ENCODE measurements at places on chromosomes 12 and 14.
A peak's percentile ranks its signal among the peaks of the same experiment; 100 is the strongest.

- DNase-seq = no peak
These were observed 202.6 kb downstream of the ANO6 start for GRCh38 chr12:45418520-45418919.

GRCh38 chr12:28563286-28563685 is 373.0 kb downstream of the CCDC91 start:
- no peak for DNase-seq

DNA sequence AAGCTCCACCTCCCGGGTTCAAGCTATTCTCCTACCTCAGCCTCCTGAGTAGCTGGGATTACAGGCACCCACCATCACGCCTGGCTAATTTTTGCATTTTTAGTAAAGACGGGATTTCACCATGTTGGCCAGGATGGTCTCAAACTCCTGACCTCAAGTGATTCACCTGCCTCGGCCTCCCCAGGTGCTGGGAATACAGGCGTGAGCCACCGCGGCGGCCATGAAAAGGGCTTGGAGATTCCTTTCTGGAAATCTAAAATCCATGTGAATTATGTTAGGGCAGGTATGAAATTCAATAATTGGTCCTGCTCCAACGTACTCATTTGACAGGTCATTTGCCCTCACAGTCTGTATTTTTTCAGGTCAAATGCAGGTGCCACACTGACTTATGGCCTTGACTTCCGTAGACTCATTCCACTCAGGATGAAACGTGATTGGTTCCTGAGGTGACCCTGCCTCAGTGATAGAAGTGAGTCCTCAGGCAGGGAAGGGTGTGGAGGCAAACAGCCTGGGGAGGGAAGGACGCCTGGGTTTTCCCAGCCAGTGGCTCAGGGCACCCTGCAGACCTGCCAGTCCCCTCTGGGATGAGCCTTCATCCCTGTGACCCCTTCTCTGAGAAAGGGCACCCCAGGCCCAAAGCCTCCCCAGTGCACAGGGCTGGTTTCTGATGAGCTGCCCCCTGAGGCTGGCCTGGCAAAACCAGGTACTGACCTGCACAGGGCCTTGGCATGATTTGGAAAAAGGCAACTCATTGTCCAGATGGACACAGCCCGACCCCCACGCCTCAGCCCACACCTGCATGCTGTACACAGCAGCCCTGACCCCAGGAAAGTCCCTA is 48.7 kb downstream of the PSMA6 start:
- DNase-seq = no peak

GRCh38 chr14:101737414-101738339 is 23.8 kb upstream of the PPP2R5C start:
- no peak for DNase-seq

DNA sequence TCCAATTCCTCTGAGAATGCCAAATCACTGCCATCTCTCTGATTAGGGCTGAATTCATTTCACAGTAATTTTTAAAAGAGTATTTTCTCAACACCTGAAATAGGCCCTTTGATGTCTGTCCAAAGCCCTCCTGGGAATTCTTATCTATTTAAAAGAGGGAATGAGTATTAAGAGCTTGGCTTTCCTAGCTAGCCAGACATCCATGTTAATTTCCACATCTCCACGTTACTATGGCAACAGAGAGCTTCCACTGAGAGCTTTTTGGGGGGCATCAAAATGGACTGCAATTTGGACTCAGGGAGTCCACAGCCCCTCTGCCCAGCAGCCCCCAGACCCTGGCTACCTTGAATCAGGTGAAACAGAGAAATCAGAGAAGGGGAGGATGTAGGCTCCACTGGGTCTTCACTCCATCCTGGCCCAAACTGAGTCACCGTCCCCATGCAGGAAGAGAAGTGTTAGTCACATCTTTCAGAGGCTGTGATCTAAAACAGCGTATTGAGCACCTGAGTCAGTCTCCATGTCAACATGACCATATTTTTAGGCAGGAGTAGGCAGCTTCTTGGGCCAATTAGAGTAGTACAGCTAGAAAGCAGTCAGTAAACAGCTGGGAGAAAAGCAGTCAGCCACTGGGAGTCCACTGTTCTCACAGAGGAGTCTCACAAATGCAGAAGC is 7.0 kb upstream of the FICD start:
- DNase-seq = peak; percentile 23

- DNase-seq = no peak
These were observed 70.5 kb upstream of the ATP2B1 start for GRCh38 chr12:89779090-89779489.

- peak; percentile 33 for DNase-seq
These were observed 17.4 kb upstream of the FLVCR2 start for GRCh38 chr14:75561013-75561432.

GRCh38 chr12:70919597-70920035 is 922 bp downstream of the PTPRR start:
- no peak for DNase-seq

GRCh38 chr14:65502676-65503124 is 90.2 kb downstream of the FUT8 start:
- no peak for DNase-seq

- no peak for DNase-seq
These were observed 3.5 kb downstream of the LPAR5 start for GRCh38 chr12:6632026-6632983.

DNA sequence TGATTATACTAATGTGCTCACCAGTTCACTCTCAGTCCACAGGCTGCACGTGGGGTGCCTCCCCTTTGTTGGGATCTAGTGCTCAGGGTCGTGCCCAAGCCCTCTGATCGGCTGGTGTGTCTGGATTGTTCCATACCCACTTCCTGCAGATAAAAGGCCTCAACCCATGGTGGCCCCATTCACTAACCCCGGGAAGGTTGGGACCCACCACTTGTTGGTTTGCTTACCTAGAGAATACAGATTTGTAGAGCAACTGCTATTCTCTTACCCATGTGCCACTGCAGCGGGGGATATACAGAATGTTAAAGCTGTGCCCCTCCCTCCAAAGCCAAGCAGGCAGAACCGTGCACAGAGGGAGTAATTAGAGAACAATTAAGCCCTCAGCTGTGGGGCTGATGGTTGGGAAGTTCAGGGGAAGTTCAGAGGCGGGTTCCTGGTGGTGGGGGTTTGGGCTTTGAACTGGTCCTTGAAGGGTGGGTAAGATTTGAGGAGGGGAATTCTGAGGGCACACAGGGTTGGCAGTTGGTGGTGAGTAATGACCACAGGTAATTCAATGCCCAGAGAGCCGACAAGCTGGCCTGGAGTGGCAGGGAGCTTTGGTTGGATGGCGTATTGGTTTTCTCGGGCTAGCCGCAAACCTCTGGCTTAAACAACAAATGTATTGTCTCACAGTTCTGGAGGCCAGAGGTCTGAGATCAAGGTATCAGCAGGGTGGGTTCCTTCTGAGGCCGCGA is 68.8 kb downstream of the ADCK1 start:
- DNase-seq = no peak

- DNase-seq = no peak
These were observed 236.9 kb upstream of the PLEKHG7 start for GRCh38 chr12:92465786-92466295.

- DNase-seq = no peak
These were observed 65.9 kb downstream of the ACACB start for GRCh38 chr12:109182041-109182839.

- DNase-seq = no peak
These were observed 4.6 kb upstream of the LRRC23 start for GRCh38 chr12:6899837-6900519.

- DNase-seq = no peak
These were observed 13.9 kb downstream of the FBXL14 start for GRCh38 chr12:1580526-1580925.

DNA sequence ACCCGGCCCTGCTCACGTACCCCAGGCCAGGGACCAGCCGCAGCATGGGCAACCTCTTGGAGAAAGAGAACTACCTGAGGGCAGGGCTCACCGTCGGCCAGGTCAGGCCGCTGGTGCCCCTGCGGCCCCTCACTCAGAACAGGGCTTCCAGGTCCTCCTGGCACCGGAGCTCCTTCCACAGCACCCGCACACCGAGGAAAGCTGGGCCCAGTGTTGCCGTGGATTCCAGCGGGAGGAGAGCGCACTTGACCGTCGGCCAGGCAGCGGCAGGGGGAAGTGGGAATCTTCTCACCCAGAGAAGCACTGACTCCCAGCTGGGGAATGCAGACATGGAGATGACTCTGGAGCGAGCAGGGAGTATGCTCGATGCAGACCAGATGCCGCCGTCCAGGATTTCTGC is 7.9 kb upstream of the VAMP1 start:
- no peak for DNase-seq

GRCh38 chr12:115811045-115811444 is 466.4 kb downstream of the MED13L start:
- no peak for DNase-seq

- no peak for DNase-seq
These were observed 695.9 kb downstream of the TMEM121 start for GRCh38 chr14:106222311-106222710.

GRCh38 chr14:61609884-61610283 is 85.4 kb upstream of the HIF1A start:
- no peak for DNase-seq

GRCh38 chr12:16756833-16757555 is 151.0 kb upstream of the LMO3 start:
- no peak for DNase-seq

DNA sequence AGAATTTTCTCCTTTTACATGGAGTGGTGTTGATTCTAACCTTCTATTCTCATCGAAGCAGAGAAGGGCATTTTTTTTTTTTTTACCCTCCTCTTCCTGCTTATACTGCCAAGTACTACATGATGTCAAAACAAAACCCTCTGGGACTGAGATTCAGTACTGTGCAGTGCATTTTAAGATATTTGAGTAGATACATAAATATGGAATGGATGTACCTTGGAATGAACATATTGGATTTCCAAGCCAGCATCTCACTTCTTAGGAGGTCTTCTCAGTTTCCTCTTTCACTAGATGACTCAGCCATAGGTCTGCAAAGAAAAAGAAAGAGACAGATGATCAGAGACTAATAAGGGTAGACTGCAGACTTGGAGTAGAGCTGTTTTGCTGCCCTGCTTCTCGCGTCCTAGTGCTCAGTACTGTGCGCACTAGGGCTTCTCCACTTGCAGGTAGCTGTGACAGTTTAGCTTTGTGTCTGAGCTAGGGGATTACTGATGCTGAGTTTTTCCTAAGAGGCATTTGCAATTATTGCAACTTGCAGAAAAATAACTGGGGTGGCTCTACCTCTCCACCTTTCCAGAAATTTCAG is 20.4 kb downstream of the TPH2 start:
- no peak for DNase-seq

- no peak for DNase-seq
These were observed 15.1 kb downstream of the CHD8 start for GRCh38 chr14:21440859-21441258.

- no peak for DNase-seq
These were observed 199.7 kb upstream of the LMNTD1 start for GRCh38 chr12:25752710-25753309.

- DNase-seq = no peak
These were observed 14.9 kb upstream of the SNAPC1 start for GRCh38 chr14:61747342-61747741.

GRCh38 chr12:40028296-40028695 is 77.6 kb downstream of the SLC2A13 start:
- no peak for DNase-seq

- no peak for DNase-seq
These were observed 17.2 kb downstream of the FAM234B start for GRCh38 chr12:13061377-13061776.

DNA sequence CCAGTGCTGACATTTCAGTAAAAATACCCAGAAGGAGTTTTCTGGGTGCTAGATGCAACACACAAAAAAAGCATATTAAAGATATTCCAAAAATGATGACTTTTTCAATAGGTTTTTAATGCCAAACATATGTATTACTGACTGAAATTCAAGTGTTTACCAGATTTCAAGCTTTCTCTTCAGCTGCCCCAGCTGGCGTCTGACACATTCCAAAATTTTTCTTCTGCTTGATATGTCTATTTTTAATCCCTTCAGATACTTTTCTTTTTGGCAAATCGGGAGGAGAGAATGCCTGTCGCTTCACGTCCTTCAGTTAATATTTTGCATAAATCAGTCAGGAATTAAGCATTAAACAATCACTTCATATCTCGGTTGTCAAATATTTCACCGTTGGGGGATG is 7.1 kb upstream of the CCDC60 start:
- DNase-seq = no peak

GRCh38 chr12:2286461-2287131 is 233.8 kb downstream of the CACNA1C start:
- no peak for DNase-seq

- DNase-seq = no peak
These were observed 519 bp downstream of the MORN3 start for GRCh38 chr12:121668750-121669520.

- DNase-seq = no peak
These were observed 716.4 kb downstream of the FSCB start for GRCh38 chr14:43790681-43791080.

GRCh38 chr14:51582437-51582836 is 69.3 kb upstream of the FRMD6 start:
- DNase-seq = no peak

DNA sequence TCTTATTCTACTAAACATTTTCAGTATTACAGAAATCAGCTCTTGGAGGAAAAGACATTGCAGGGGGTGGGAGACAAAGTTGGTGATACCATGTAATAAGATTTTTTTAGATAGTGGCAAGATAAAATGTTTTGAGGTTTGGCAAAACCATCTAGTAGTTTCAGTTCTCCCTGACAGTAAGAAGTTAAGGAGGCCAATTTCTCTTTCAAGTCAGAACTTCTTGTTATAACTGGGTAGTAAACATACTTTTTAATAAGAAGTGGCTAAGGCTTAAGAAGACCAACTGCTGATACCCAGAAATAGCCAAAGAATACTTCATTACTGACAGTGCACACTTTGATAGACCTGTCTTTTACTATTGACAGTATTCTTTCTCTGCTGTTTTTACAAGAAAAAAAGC is 452.3 kb downstream of the DIO2 start:
- no peak for DNase-seq

- DNase-seq = no peak
These were observed 60.5 kb downstream of the DDX51 start for GRCh38 chr12:132083614-132083940.

DNA sequence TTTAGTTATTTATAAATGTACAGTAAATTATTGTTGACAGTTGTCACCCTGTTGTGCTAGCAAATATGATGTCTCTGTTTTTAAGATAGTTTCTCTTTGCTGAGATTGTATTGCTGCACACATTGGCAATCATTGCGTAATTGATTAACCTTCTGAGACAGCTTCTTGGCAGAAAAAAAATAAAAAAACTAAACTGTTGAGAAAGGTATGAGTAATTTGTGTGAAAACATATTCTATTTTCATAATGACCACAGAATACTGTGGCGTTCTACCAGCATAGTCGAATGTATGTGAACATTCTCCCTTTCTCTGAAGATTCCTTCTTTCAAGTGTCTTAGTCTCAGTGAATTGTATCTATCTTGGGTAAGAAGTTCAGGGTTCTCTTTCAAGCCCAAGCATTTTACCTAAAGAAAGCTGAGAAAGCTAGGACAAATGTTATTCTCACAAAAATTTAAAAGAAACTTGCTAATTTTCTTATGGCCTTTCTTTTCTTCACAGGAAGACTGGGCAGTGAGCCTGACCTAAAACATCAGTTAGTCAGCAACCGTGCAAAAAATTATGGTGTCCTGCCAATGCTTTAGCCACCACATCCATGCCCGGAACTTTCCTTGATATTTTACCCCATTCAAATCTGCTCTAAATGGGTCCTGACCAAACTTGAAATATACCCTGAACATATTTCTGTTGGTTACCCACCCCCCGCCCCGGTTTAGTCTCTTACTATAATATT is 69.0 kb upstream of the REP15 start:
- no peak for DNase-seq

Data from activated T-cell treated with anti-CD3 and anti-CD28 coated beads for 48 hours (primary cell).